ENCODE measurements at places on chromosomes 12 and 14.

- DNase-seq, result no peak
Measured at GRCh38 chr12:6605421-6606330, 1.5 kb downstream of the CHD4 start.

DNA sequence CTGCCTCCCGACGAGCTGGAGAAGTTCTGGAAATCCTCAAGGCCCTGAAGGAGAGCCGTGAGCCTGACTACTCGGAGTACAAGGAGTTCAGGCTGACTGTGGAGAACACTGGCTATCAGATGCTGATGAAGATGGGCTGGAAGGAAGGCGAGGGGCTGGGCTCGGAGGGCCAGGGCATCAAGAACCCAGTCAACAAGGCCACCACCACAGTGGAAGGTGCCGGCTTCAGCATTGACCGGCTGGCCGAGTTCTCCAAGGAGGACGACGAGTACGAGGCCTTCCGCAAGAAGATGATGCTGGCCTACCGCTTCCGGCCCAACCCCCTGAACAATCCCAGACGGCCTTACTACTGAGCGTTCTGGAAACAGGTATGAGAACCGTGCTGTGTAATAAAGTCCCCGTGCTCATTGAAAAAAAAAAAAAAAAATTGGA is 366.1 kb upstream of the ATXN7L3B start:
- no peak for DNase-seq

- no peak for DNase-seq
Measured at GRCh38 chr12:61502179-61502578, 758.0 kb upstream of the USP15 start.

- no peak for DNase-seq
Measured at GRCh38 chr12:62839869-62840660, 94.9 kb downstream of the PPM1H start.

GRCh38 chr14:87121716-87122115 is 871.3 kb downstream of the GALC start:
- no peak for DNase-seq

DNA sequence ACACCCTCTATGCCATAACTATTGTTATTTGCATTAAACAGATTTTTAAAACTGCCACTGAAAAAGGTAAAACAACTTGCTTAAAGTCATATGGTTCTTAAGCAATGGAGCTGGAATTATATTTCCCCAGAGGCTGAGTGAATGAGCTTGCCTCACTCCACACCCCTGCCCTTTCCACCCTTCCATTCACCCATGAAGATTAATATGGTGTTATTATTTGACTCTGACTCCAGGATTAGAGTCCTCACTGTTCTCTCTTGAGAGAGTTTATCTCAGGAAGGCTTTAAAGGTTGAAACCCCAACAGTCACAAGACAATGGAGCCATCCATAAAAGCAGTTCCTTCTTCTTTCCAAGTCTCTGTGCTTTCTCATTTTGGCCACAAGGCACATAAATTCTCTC is 84.9 kb downstream of the RTN1 start:
- no peak for DNase-seq

DNA sequence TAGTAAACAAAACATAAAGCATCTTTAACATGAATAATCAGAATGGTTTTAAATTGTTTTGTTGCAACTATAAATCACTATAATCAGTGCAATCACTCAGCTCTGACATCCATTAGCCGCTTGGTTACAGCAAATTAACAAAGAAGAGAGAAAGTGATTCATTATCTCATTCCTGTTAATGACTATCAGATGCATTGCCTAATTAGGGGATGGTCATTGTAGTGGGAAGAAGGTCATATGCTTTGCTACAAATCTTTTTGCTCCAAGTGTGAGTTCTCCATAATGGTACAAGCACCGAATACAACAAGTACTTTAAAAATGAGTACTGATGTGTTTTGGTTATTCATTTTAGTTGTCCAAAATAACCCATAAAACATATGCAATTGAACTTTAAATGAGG is 272.0 kb downstream of the AKAP6 start:
- no peak for DNase-seq

GRCh38 chr14:39320318-39320717 is 86.6 kb downstream of the MIA2 start:
- no peak for DNase-seq

- DNase-seq, result no peak
Measured at GRCh38 chr14:51962711-51963110, 26.6 kb upstream of the RTRAF start.

DNA sequence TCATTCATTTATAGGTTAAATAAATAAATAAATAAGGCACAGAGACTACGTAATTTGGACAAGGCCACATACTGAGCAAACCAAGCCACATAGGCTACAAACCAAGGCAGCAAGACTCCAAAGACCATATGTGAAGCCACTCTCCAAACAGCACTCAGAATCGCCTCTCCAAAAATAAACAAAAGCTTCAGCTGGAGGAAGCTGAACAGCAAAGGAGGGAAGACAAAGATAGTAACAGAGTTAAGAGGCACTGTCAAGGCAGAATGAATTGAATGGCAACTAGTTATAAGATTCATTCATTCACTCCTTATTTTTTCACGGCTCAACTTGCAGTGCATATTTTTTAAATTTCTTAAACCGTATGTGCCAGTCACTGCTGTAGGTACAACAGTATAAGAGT is 200.5 kb upstream of the GRIP1 start:
- no peak for DNase-seq
